ENCODE measurements at places on chromosomes 6 and 20. TPM values are rescaled to one million over a fixed set of nuclear protein-coding genes. Genes with fewer than 3 reads are reported as not detected.
A peak's percentile ranks its signal among the peaks of the same experiment; 100 is the strongest.

The VWA7 gene
- total RNA-seq: not detected

The SYCP2L gene
- total RNA-seq: not detected

The MCM3 gene
- 149 TPM for total RNA-seq

The SYTL3 gene
- 13.8 TPM for total RNA-seq

The PLN gene
- total RNA-seq: not detected

The HLA-DRA gene
- total RNA-seq: 0.38 TPM

The TTK gene
- 69.5 TPM for total RNA-seq

The GHRH gene
- total RNA-seq: not detected

DNA sequence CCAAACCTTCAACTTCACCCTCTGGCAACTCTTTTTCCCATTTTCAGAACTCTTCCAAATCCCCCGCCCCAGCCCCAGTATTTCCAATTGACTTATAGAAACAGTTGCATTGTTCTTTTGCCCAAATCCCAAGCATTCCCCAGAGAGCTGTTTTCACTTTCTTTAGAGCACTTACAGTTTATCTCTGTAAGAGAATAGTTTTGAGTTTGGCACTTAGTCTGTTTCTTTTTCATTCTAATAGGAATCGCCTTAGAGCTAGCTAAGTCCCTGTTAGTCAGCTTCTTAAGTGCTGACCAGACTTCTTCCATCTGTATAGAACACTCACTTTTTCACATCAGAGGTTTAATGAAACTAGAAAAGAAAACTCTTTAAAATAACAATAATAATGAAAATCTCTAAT, 374.2 kb upstream of the FLRT3 start:
- DNase-seq: no peak

DNA sequence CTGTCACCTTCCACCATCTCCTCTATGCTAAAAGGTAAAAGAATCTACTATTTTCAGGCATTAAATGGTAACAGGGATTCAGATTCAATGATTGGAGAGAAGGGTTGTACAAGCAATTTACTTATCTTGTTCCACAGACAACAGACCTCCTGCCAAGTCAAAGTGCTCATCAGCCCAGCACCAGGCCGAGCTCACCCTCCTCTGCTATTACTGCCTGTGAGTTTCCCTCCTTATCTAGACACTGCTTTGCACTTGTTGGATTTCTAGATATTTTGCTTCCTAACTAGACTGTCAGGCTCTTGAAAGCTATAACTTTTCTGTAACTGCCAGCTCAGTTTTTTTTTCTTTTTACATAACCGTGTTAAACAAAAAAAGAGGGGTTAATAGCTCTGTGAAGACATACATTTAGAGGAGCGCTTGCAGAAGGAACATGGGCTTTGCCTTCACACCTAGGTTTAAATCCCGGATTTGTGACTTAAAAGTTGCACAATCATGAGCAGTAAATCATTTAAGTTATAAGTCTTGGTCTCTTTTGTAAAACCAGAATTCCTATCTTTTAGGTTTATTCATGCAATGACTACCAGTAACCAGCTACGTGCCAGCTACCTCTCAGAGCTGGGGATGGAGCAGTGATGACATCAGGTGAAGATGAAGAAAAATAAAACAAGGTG, 1.1 kb upstream of the FAM162B start:
- no peak for DNase-seq

GRCh38 chr6:137095651-137096238, 51.0 kb upstream of the IL20RA start:
- peak; percentile 31 for DNase-seq

DNA sequence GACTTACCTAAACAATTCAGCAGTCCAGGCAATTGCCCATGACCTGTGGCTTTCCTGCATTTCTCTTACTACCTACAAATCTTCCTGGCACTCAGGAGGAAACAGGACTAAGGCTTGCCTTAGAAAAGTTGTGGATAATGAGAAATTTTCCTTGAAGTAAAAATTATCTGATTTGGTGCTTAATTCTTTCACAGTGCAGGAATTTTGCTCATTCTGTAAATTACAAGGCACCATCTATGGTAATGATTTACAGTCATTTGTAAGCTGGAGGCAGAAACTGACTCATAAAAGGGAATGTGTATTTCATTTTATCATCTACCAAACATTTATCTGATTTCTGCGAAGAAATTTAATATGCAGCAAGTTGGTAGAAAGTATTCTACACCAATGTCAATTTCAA, 211.5 kb upstream of the FKBP1C start:
- peak; percentile 1 for DNase-seq

- no peak for DNase-seq
These were observed 130.0 kb upstream of the SYNCRIP start for GRCh38 chr6:85772641-85773040.

GRCh38 chr6:101490857-101491256, 97.3 kb downstream of the GRIK2 start:
- DNase-seq: peak; percentile 9

DNA sequence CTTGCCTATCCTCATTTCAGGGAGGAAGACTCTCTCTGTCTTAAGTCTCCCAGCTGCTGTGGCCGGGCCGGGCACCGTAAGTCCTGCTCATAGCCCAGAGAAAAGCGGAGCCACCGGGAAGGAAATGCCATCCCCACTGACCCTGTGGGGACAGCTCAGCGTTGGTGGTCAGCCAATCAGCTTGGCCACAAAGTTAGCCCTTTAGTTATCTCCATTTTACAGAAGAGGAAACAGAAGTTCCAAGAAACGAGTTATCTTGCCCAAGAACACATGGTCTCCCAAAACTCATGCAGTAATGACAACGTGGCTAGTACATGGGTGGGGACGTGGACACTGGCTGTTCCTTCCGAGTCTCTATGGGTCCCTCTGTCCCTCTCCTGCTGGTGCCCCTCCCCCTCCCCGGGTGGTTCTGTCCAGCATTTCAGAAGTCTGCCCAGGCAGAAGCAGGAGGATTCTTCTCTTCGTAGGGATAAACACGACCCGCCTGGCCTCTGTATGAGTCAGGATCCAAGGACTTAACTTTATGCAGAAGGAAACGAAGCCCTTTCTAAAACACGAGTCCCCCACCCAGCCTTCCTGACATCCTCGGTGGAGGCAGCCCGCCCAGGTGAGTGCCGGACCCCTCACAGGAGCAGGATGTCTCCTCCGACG, 273.8 kb downstream of the CDH4 start:
- no peak for DNase-seq

DNA sequence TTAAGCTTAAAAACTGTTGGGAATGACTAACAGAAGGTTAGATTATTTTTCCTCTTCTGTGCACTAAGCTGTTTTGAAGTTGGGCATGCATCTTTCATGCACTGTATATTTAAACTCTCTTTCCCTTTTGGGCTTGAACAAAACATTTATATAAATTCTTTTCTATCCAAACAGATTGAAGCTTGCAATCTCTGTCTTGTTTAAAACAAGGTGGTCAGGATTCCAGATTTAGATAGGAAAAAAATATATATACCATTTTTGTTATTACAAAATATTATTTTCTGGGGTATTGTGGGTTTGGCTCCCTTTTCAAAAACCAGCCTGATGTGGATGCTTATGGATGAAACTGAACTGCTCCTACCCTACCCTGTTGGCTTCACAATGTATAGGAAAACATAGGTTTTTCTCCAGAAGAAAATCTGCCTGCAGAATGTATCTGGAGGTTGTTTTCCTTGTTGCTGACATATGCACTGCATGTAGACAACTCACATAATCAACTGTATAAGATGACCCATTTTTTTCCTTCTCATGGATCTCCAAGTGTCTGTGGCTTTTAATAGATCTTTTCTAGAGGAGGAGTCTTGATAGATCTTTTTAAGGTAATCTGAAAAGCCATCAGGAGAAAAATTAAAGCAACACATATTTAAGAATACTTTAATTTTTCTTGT, 146.3 kb downstream of the PRL start:
- no peak for DNase-seq

- DNase-seq: peak; percentile 54
These were observed 72.4 kb downstream of the FGD2 start for GRCh38 chr6:37077905-37078296.

- no peak for DNase-seq
These were observed 28.2 kb downstream of the GPR63 start for GRCh38 chr6:96809119-96809518.

- peak; percentile 95 for DNase-seq
These were observed 18.3 kb upstream of the TRAM2 start for GRCh38 chr6:52595000-52595795.

DNA sequence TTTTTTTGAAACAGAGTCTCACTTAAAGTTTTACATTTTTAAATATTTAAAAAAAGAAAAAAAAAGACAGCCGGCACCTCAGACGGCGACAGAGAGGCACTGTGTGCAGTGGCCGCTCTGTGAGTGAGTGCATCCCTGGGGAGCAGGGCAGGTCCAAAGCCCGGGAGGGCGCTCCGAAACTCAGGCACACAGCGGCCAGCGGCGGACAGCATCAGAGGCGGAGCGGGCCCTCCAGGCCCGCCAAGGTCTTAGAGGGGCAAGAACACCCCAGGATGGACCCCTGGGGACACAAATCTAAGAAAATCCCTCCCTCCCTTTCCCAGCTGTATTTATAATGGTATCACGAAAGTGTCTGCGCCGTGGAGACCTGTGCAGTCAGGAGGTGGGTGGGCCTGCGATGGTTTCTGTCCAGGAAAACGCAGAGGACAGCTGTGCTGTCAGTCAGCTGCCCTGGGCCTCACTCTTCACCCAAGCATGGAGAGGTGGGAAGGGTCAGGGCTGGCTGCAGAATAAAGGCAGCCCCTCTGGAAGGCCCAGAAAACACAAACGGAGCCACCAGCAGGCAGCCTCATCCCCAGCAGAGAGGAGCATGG, 43.8 kb downstream of the TAF4 start:
- DNase-seq: no peak

- no peak for DNase-seq
These were observed 123.1 kb downstream of the CDKAL1 start for GRCh38 chr6:20657274-20657800.

DNA sequence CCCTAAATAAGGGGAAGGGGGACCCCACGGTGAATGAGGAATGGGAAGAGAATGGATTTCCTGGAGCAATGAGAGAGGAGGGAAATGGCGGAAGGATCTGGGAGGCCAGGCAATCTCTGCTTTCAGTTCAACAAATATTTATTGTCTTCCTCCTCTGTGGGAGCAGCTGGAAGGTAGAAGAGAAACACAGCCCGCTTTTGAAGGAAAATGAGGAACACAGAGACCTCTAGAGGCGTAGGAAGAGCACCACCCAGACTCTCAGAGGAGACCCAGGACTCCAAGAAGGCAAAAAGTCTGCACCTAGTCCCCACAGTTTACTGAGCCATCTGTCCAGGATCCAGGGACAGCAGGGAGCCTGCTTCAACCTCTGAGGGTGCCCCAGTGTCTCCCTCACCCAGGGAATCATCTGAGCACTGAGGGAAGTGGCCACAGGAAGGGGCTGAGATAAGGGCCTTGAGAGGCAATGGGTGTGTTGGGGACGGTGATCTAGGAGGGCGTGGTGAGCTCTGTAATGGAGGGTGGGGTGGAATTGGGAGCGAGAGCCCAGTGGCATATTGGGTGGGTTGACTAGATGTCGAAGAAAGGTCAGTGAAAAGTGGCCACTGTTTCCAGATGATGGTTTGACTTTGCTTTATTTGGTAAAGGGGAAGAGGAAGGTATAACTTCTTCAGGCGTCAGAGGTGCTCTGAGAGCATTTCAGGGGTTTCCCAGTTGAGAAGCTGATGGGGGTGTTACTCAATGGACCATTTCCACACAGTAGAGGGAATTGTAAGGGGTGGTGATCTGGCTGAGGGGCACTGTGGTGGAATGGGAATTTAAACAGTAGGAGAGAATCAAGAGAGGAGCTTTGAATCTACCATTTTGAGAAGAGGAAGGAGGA, 610 bp downstream of the PSORS1C1 start:
- DNase-seq: peak; percentile 50

GRCh38 chr20:53570446-53571276, 23.0 kb downstream of the ZNF217 start:
- no peak for DNase-seq

DNA sequence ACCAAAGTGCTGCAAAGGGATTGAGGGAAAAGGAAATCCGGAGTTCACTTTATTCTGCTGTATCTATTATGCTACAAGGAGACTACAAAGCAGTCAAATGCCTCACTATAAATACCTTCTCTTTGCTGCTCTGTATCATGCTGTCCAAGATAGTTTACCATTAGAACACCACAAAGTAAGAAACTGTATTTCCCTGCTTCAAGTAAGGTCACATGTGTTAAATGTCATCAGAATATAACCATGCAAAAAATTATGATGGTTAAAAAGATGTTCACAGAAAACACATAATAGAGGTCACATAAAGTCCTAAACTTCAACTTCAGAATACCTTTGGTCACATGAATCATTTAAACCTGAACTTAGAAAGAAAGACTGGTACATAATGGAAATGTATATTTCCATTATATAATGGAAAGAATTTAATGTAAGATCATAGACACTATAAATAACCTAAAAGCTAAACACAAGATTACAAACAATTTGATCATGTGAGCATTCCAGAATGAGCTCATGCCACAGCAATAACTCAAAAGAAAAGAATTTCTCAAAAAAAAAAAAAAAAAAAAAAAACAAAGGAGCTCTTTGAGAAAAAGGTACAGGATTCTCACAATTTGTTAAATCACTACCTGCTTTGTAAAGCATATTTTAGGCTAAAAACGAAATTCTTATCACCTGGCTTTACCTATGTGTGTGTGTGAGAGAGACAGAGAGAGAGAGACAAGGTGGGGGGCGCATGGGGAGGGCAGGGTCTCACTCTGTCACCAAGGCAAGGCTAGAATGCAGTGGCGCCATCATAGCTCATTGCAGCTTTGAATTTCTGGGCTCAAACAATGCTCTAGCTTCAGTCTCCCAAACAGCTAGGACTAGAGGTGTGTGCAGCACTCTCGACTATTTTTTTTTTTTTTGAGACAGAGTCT, 58.7 kb downstream of the KIF13A start:
- DNase-seq: peak; percentile 38

GRCh38 chr6:156783958-156784357, 6.8 kb downstream of the ARID1B start:
- DNase-seq: no peak

- peak; percentile 74 for DNase-seq
These were observed 64.3 kb downstream of the ANKS1A start for GRCh38 chr6:34953061-34954025.

GRCh38 chr20:41145821-41146620, 8.7 kb downstream of the PLCG1 start:
- no peak for DNase-seq
